ENCODE measurements at places on chromosomes 7 and 10.

DNA sequence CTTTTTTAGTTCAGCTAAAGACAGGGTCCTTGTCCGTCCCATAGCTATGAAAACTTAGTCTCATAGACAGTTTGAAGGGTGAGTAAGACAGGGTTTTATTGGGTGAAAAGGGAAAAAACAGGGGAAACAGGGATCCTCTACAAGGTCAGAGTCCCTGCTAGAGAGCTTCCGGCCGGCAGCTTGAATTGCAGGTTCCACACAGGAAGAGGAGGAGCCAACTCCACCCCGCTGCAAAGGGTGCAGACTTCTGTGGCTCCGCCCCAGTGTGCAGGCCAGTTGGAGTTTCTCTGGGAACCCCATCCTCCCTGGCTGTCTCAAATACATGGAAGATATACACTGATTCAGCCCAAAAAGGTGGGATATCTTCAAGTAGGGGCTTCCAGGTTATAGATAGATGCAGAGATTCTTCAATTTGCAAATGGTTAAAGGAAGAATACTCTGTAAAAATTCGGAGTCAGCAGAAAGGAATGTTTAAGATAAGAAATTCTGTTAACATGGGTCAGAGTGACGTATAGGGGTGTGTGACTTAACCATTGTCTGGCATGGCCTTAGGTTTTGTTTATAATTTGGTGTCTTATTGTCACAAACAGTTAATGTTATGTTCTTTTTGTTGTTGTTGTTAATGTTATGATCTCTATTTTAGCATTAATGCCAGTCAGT is 34.6 kb upstream of the HECW1 start:
- no peak for DNase-seq

DNA sequence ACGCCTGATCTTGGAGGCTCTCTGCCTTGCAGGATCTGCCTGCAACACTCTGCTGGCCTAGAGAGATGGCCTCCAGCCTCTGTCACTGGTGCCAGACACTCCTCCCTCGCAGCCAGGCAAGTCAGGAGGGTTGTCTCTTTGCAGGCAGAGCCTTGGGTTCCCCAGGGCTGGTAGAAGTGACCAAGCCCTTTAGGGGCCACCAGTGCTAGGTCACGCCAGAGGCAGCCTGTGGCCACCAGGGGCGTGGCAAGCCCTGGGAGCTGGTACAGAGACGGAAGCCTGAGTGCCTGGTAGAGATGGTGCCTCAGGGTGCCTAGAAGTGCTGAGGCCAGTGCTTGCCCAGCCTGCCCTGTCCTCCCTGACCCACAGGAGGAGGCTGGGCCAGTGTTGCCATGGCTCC is 9.1 kb downstream of the ADCYAP1R1 start:
- no peak for DNase-seq

GRCh38 chr10:5068274-5068984 is 25.8 kb upstream of the AKR1C3 start:
- no peak for DNase-seq

DNA sequence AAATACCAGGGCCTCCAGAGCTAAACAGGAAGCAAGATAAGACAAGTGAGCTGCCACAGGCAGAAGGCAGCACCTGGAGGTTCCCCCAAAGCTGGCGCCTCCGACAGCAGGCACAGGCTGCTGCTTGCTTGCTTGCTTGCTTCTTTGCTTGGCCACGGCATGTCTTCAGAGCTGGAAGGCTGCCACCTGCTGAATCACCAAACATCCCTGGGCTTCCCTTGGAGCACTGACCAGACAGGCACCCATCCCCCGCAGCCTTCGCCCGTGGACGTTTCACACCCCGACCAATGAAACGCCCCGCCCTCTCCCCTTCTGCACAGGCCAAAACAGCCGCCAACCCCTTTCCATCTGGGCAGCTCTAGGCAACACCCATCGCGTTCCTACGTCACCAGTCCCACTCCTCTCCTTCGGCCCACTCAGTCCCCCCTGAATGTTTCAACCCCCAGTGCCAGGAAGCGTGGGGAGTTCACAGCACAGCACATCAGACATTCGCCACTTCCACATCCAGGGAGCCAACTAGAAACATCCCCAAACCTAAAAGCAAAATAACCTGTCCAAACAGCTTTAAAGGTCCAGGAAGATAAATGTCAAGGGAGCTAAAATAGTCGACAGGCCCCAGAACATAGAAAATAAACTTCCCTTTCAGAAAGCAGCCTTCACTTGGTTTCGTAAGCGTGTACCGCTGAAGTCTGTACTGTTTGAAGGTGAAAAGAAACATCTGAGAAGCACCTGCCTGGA is 1.6 kb downstream of the SGMS1 start:
- peak; percentile 69 for DNase-seq

- DNase-seq: no peak
Observed at GRCh38 chr7:51113962-51114361, 202.6 kb downstream of the COBL start.

DNA sequence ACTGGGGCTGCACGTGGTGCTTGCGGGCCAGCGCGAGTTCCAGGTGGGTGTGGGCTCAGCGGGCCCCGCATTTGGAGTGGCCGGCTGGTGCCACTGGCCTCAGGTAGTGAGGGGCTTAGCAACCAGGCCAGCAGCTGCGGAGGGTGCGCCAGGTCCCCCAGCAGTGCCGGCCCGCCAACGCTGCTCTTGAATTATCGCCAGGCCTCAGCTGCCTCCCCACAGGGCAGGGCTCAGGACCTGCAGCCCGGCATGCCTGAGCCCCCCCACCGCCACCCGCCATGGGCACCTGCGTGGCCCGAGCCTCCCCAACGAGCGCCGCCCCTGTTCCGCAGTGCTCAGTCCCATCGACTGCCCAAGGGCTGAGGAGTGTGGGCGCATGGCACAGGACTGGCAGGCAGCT is 185.4 kb downstream of the TPK1 start:
- no peak for DNase-seq

DNA sequence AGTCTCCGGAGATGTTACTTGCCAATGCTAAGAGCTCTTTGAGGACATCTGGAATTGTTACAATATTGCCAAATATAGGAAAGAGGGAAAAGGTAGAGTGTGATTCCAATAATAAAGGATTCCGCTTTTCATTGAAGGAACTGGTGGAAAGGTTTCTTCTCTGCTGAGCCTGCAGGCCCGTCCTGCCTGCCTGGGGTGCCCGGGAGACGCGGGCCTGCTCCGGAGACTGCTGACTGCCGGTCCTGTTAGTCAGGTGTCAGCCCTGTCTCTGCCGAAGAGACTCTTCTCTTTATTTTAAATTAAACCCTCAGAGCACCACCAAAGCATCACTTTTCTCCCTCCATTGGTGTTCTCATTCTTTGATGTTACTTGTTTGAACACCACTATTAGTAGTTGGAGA is 2.2 kb downstream of the EGFR start:
- DNase-seq: no peak

DNA sequence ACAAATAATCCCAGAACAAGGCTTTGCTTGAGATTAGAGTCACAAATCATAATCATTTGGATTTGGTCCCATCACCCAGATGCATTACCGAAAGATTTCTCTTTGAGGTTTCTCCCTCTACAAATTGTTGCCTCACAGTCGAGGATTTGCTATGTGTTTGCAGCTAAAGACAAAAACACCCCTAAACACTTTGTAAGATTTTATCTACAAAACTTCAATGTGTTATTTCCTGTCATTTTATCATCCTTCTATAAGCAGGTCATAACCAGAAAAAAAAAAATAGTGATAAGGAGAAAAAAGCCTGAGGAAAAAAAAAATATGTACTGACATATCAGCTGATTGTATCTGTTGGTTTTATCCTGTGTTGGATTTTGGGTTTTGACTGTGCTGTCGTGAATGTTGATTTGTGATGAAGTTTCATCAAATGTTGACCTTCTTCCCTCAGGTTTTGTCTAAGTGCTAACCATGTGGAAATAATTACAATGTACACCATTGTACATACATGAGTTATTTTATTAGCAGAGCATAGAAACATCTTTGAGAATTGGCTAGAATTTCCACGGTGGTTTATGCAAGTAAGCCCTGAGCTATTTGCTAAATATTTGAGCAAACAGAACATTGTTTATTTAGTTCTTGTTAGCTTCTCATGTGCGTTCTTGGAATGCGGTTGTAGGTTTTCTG is 274.4 kb downstream of the NEBL start:
- no peak for DNase-seq

GRCh38 chr7:96300502-96300901 is 21.4 kb downstream of the SLC25A13 start:
- no peak for DNase-seq

GRCh38 chr10:81104494-81104893 is 566.8 kb downstream of the SH2D4B start:
- DNase-seq: no peak

DNA sequence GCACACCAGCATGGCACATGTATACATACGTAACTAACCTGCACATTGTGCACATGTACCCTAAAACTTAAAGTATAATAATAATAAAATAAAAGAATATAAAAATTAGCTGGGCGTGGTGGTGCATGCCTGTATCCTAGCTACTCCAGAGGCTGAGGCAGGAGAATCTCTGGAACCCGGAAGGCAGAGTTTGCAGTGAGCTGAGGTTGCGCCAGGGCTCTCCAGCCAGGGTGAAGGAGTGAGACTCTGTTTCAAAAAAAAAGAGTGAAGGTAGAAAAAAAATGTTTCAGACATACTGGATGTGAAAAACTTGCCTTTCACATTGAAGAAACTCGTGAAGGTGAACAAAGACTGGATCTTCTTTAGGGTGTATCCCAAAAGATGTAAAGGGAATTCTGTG is 26.7 kb downstream of the TSPAN14 start:
- no peak for DNase-seq

DNA sequence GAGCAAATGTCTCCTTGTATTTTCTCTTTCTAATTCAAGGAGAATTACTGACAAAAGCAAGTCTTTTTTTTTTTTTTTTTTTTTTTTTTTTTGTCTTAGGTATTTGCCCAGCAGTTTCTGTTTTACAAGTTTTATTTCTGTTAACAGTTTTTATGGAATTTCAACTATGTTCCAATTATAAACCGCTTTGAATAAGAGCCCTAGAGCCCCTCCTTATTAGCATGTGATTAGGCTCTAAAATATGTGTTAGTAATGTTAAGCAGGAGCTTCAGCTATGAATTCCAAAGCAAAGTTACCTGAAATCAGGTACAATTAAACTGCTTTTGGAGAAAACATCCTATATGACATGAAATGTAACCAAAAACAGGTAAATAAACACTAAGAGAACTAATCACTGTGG is 997.0 kb upstream of the POT1 start:
- no peak for DNase-seq

GRCh38 chr10:63106111-63106755 is 26.9 kb upstream of the NRBF2 start:
- no peak for DNase-seq

- DNase-seq: peak; percentile 54
Observed at GRCh38 chr10:72322280-72323058, 32.2 kb downstream of the DNAJB12 start.

GRCh38 chr7:152424348-152425108 is 11.3 kb downstream of the KMT2C start:
- DNase-seq: no peak

- DNase-seq: no peak
Observed at GRCh38 chr7:50436133-50436806, 13.9 kb downstream of the FIGNL1 start.

- no peak for DNase-seq
Observed at GRCh38 chr10:84946904-84947303, 618.5 kb downstream of the CCSER2 start.

DNA sequence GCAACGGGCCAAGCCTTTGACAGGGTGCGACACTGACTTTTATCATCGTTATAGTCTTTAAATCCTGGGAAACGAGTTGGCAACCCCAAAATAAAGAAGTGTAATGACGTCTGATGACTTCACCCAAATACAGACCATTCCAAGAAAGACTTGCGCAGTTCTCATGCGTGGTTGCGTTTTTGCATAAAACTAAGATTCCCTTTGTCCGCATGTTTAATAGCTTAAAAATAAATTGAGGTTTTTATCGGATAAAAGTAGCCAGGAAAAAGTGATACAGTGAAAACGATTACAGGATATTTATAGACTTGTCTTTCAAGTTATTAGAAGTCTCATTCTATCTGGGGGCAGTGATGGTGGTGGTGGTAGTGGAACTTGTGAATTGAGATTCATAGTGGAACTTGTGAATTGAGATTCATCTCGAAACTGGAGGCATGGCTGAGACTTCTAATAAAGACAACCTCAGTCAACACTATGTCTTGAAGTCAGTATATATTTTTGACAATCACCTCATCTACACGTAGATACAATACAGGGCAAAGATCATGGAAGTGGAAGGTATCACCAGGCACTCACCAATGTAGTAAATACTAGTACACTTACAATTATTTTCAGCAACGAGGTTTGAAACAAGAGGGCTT is 1.2 kb upstream of the NAMPT start:
- peak; percentile 20 for DNase-seq

DNA sequence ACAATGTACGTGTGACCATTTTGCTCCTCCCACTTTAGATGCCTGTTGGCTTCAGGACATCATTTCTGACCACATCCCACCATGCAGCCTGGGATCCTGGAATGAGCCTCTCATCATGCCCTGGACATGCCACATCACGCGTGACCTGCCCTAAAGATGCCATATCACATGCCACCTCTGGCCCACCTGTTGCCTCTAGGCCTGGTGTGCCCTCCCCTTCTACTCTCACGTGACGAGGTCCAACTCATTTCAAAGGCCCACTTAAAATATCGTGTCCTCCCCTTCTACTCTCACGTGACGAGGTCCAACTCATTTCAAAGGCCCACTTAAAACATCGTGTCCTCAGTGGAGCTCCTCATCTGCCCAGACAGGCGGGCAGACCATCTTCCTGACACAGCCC is 254.9 kb downstream of the TEX36 start:
- no peak for DNase-seq

GRCh38 chr7:129655811-129656210 is 44.3 kb downstream of the NRF1 start:
- no peak for DNase-seq

DNA sequence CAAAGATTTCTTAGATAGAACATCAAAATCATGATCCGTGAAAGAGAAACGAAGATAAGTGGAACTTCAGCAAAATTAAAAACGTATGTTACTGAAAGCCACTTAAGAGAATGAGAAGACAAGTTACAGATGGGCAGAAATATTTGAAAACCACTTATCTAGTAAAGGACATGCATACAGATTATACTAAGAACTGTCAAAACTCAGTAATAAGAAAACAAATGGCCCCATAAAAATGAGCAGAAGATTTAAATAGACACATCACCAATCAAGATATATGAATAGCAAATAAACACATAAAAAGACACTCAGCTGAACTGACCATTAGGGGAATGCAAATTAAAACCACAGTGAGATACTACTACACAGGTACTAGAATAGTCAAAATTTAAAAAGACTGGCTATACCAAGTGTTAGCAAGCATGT is 343.7 kb downstream of the PTEN start:
- DNase-seq: no peak
